ENCODE measurements at places on chromosomes 6 and 20.

GRCh38 chr20:24337069-24337468 is 132.4 kb upstream of the SYNDIG1 start:
- DNase-seq, result no peak

- DNase-seq, result no peak
Observed at GRCh38 chr6:1176567-1176966, 135.3 kb upstream of the FOXQ1 start.

DNA sequence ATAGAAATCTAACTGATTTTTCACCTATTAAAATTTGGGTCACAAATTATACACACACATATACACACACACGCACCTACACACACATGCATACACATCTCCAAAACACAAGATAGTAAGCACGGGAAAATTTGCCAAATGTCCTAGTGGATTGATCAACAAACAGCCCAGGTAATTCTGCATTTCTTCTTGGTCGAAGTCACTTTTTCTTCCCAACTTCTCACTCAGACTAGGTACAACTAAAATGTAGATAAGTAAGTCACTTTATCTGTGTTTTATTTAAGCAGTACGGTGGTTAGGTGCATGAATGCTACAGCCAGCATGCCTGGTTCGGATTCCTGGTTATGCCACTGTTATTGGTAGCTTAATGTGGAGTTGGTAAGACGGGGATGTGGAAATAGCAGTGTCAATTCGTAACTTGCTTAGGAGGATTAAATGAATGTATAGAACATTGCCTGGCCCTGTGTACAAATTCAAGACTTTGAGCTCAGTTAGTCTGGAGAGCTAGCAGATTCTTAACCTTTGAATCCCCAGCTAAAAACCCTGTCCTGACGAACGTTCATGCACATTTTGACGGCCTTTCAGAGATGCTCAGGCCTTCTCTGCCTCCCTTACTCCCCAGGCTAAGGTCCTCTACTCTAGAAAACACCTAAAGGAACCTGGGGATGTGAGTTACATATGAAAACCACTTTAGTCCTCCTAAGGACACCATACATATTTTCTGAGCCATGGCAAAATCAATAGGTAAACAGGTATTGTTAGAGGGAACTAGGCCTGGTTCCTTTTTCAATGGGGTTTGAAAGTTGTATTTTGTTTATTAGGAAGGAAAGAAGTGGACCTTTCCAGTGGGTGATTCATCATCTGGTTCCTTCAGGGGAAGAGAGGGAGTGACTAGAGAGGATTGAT is 50.9 kb downstream of the CYP24A1 start:
- no peak for DNase-seq

GRCh38 chr6:135796643-135797305 is 54.7 kb upstream of the PDE7B start:
- DNase-seq, result no peak

GRCh38 chr6:127302728-127303660 is 36.3 kb downstream of the RNF146 start:
- peak; percentile 15 for DNase-seq

- DNase-seq, result no peak
Observed at GRCh38 chr6:165220045-165220444, 89.4 kb downstream of the C6orf118 start.

- DNase-seq, result no peak
Observed at GRCh38 chr6:27836783-27837624, 75.2 kb downstream of the OR2B2 start.

DNA sequence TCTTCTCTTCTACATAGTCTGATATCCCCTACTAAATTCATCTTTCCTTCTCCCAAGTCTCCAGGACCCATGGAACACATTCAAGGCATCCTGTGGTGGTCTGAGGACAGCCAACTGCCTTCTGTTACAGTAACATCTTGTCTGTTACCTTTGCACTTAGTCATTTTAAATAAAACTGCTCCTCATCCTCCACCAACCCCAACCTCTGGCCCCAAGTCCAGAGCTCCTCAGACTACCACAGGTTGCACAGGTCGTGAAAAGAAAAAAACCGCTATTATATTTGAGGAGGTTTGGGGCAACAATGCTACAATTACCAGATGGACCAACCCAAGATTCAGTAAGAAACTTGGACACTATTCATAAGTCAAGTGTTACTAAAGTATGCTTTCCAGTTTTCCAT is 49.9 kb downstream of the MAN1A1 start:
- no peak for DNase-seq

- DNase-seq, result no peak
Observed at GRCh38 chr6:137581019-137581707, 87.0 kb upstream of the OLIG3 start.

- DNase-seq, result no peak
Observed at GRCh38 chr20:41175201-41175651, 37.9 kb downstream of the PLCG1 start.

DNA sequence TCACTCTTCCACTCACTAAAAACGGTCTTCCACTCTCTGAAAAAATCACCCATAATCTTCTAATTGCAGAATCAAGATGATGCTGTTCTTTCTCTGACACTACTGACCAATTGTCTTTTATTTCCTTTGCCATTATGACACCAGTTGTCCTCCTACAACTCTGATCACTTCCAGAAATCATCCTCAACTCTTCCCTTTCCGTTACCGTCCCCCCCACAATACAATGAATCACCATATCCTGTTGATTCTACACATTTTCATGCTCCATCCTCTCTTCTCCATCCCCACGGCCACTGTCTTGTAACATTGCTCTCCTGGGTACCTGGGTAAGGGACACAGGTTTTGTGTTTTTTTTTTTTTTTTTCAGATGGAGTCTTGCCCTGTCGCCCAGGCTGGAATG is 2.5 kb upstream of the PPP2R5D start:
- DNase-seq, result no peak

GRCh38 chr20:16352321-16352720 is 220.9 kb downstream of the KIF16B start:
- no peak for DNase-seq

DNA sequence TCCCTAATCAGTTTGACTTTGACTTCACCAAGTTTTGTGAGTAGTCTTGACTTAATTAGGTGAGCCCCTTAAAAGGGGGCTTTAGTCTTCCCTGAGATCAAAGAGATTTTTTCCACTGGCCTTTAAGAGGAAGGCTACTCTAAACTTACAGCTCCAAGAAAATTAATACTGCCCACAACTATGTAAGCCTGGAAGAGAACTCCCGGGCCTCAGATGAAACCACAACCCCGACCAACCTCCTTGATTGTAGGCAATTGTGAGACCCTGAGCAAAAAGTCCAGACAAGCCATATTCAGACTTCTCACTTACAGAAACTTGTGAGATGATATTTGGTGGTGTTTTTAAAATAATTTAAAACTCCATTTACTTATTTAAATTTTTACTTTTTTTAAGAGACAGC is 18.1 kb downstream of the SNX3 start:
- DNase-seq, result no peak

DNA sequence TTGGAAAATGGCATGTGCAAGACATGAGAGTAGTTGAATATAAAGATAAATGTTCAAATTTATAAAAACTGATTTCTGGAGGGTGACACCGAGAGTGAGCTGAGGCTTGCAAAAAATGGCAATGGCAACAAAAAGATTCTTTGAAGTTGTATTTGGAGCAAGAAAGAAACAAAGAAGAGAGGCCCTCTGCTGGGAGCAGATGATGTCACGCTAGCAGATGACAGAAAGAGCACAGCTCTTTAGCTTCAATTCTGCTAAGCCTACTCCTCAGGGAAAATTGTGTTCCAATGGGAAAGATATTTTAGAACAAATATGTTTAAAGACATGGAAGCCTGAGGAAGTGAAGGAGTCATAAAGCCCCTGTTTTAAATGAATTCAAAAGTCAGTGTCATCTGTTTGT is 125.3 kb upstream of the NOX3 start:
- no peak for DNase-seq

- DNase-seq, result no peak
Observed at GRCh38 chr6:18586133-18586532, 199.0 kb downstream of the RNF144B start.

- DNase-seq, result no peak
Observed at GRCh38 chr6:53192682-53193188, 44.1 kb upstream of the GCM1 start.

DNA sequence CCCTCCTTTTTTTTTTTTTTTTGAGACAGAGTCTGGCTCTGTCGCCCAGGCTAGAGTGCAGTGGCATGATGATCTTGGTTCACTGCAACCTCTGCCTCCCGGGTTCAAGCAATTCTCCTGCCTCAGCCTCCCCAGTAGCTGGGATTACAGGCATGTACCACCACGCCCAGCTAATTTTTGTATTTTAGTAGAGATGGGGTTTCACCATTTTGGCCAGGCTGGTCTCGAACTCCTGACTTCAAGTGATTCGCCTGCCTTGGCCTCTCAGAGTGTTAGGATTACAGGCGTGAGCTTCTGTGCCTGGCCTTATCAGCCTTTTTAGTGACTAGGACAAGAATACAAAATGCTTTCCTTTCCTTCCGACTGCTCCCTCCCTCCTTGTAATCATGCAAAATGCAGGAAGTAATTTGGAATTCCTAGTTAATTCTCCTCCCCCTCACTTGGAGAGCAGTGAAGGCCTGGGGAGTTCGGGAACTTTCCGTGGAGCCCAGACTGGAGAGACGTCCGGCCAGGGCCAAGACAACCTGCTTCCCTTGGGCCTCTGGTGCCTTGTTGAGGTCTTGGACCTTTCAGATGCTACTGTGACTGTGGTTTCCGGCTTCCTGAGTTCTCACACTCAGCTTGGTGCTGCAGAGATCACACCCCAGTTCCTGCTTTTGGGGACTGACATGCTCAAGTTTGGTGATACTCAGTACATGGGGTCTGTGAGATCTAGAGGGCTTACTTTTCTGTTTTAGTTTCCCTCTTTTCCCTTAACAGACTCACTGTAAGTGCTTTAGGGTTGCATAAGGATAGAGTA is 3.9 kb upstream of the PHF20 start:
- no peak for DNase-seq

DNA sequence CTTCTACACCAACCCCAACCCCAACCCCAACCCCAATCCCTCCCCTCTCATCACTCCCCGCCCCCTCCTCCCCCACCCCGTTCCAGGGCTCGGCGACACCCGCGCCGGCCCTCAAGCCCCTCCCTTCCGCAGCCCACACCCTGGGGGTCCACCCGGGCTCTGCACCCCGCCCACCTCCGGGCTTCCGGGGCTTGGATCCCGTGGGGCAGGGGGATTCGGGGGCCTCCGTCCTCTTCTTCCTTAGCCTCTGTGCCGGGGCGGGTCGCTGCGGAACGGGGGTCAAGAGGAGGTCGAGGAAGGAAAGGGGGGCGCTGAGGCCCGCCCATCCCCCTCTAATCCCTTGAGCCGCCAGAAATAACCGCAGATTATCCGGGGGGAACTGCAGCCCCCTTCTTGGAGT is 690 bp downstream of the TULP1 start:
- no peak for DNase-seq

DNA sequence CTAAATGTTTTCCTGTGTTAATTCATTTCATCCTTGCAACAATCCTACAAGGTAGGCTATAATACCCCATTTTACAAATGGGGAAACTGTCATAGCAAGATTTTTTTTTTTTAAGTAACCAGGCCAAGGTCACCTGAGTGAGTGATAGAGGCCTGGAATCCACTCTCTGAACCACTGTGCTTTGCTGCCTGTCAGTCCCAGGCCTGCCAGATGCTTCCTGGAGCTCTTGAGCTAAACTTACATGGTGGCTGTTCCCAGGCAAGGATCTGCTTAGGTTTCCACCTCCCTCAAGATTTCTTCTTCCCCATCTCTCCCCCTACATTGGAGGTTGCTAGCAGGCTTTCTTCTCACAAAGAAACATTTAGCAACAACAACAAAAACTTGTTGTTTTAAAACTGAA is 32.7 kb upstream of the RNF8 start:
- no peak for DNase-seq

DNA sequence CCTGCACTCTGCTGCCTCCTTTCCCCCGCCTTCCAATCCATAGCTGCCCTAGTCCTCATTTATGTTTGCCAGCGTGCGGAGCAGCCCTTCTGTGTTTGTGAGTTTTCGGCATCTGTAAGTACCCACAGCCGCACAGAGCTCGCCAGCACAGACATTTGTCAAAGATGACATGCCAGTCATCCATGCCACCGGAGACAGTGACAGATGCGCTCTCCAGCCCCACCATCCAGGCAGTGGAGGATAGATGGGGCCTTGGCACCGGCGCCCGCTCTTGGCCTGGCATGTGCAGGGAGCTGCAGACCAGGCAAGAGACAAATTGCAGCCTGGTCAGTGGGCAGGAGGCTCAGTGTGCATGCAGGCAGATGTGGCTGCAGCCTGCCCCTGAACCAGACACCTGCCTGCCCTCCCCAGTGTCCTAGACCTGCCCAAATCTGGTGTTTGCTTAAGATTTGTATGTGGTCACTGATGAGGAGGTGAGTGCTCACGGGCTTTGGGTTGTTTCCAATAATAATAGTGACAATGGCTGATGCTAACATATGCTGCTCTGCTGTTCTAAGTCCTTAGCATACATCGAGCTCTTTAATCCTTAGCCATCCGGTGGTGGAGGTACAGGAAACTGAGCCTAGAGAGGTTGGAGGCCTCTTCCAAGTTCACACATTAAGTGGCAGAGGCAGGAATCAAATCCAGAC is 78.1 kb downstream of the UNC5CL start:
- no peak for DNase-seq

DNA sequence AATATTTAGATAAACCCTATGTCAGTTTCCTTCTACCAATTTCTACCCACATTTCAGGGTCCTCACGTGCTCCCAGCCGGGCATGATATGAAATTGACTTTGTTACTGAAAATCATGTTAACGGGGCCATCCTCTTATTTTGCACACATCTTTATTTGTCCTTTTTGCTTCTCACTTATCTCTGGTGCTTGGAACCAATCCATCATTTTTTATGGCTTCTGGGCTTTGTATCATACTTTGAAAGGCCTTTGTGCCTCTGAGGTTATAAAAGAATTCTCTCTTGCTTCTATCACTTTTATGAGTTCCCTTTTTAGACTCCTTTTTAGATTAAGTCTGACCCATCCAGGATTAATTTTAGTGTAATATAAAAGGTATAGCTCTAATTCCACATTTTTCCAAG is 117.1 kb upstream of the PRND start:
- DNase-seq, result no peak

DNA sequence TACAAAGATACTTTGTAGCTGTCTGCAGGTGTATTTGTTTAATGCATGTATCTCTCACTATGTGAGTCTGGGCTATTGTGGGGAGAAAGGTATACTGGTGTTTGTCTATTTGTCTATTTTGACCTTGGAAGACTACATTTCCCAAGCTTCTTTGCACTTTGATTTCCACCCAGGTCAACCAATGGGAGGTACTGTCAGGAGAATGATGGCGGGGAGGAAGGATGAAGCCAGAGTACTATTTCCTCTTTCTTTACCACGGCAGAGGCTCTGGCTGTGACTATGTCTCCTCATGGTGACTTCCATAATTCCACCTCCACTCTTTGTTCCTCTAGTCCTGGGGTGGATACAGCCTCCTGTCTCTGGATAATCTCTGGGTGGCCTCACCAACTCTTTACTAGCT is 23.1 kb downstream of the LBP start:
- no peak for DNase-seq

- no peak for DNase-seq
Observed at GRCh38 chr6:111536910-111537527, 54.0 kb upstream of the REV3L start.

Measured in right renal cortex interstitium (tissue), 3 donors.